Activated T-helper 2 cell treated with anti-CD3 and anti-CD28 coated beads, Interferon-gamma antibody, Interleukin-2, Interleukin-4, amounts not matched to agents 10 μg/mL and 5 μg/mL and 100 μg/mL, durations not matched to agents 14 hours and 24 hours and 36 hours (primary cell): ENCODE measurements at places on chromosomes 11 and 22.
A peak's percentile ranks its signal among the peaks of the same experiment; 100 is the strongest.

- no peak for DNase-seq
Measured at GRCh38 chr11:133842053-133842452, 3.3 kb downstream of the SPATA19 start.

GRCh38 chr22:45497351-45498145 lies 5.1 kb upstream of the FBLN1 start:
- no peaks in the 10 kb centered on the region for H3K36me3 ChIP-seq
- no peaks in the 10 kb centered on the region for H3K4me1 ChIP-seq
- H3K4me3 ChIP-seq, result no peak overlapping the region
- DNase-seq, result no peak
- no peak overlapping the region for H3K27ac ChIP-seq
- peaks cover 18% of the 10 kb centered on the region for H3K27me3 ChIP-seq

- no peak for DNase-seq
- H3K4me1 ChIP-seq, result peaks cover 8% of the 10 kb centered on the region
- no peaks in the 10 kb centered on the region for H3K27me3 ChIP-seq
- no peaks in the 10 kb centered on the region for H3K36me3 ChIP-seq
Measured at GRCh38 chr11:86608251-86608799, 64.1 kb downstream of the ME3 start.

- peak overlapping the region; percentile 84 for H3K27ac ChIP-seq
- no peak for DNase-seq
- H3K27me3 ChIP-seq, result peaks cover 5% of the 10 kb centered on the region
- H3K4me3 ChIP-seq, result peak overlapping the region; percentile 80
- H3K4me1 ChIP-seq, result peaks cover 14% of the 10 kb centered on the region
Measured at GRCh38 chr11:34050581-34051348, 766 bp upstream of the CAPRIN1 start.

- no peak overlapping the region for H3K4me3 ChIP-seq
- H3K27me3 ChIP-seq, result no peaks in the 10 kb centered on the region
- peaks cover 54% of the 10 kb centered on the region for H3K36me3 ChIP-seq
- peaks cover 25% of the 10 kb centered on the region for H3K4me1 ChIP-seq
Measured at GRCh38 chr11:14345668-14346067, 13.3 kb downstream of the RRAS2 start.

DNA sequence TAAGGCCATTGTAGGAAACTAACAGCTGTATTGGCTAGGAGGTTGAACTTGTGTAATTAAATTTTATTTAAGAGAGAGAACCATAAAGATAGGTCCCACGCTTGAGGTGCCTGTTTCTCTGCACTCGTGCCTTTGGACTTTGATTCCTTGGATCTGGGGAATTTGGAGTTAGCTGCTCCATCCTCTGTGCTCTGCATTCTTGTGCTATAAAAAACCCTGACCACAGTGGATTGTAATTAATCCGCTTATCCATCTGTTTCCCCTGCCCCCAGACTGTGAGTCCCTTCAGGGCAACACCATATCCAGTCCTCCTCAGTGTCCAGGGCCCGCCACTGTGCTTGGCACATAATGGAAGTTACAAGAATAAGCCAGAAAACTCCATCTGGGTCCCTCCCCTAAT lies 169.8 kb downstream of the SPON1 start:
- no peaks in the 10 kb centered on the region for H3K27me3 ChIP-seq
- no peak for DNase-seq
- no peak overlapping the region for H3K4me3 ChIP-seq
- no peaks in the 10 kb centered on the region for H3K36me3 ChIP-seq
- no peaks in the 10 kb centered on the region for H3K4me1 ChIP-seq
